ENCODE measurements at places on chromosomes 7 and 10. TPM values are rescaled to one million over a fixed set of nuclear protein-coding genes. Genes with fewer than 3 reads are reported as not detected.

The HOXA1 gene
- 2.0 TPM for total RNA-seq

GRCh38 chr7:1810961-1811849, 141.1 kb downstream of the ELFN1 start:
- DNase-seq, result no peak

- no peak for DNase-seq
These were observed 1.0 kb downstream of the CRTAC1 start for GRCh38 chr10:98029149-98030092.

DNA sequence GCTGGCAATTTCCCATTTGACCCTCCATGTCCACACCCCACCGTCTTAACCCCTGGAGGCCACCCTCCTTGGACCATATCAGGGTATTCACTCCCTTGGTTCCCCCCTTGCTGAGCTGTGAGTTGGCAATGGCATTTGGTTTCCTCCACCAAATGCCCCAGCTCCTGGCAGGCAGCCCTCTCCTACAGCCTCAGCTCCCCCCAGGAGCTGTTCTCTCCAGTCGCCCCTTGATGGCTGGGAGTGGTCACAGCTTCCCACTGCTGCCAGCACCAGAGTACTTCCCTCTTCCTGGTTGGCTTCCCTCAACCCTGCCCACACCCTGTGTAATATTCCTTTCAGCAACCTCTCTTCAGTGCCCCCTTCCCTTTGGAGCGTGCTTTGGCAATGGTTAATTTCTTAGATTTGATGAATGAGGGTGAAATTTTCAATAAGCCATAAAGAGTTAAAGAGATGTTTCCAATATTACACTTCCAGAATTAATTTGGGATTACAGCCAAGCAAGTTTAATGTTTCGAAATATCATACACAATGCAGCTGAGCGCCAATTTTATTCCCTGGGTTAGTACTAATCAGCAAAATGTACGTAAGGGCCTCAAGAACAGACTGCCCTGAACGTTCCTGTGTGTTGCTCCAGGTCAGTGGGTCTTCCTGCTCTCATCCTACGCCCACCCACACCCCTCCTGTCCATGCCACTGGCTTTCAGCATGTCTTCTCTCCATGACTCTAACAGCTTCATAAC, 207.1 kb upstream of the NFE2L3 start:
- no peak for DNase-seq

DNA sequence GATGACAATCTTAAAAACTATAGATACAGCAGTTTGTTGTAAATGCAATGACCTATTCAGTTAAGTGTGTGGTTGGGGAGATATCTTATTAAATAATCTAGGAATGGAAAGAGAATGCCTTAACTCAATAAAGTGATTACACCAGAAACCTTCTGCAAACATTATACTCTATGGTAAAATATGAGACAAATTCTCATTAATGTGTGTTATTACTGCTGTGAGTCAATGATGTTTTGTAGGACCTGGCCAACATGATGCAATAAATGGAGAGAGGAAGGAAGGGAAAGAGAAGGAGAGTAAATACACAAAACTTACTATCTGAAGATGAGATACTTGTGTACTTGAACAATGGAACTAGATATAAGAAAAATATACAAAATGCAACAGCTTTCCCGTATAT, 25.1 kb downstream of the MKX start:
- DNase-seq, result no peak

DNA sequence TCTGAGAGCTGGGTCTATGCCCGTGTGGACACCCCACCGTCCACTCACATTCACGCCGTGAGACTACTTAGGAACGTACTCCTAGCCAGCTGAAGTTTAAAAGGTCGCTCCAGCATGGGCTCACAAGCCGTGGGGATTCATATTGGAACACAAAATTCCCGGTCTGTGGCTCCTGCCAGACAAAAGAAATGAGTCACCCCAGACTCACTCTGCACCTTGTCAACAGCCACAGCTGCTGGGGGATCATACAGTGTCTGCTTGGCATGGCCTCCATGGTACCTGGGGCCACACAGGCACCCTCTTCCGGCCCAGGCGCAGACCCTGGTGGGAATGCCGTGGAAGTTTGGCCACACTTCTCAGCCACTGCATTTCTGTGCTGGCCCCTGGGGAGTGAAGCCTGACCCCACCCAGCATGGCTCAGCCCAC, 228.4 kb downstream of the DNAJB6 start:
- DNase-seq, result no peak

- no peak for DNase-seq
These were observed 161.7 kb upstream of the PLXDC2 start for GRCh38 chr10:19654576-19654975.
